ENCODE measurements at places on chromosomes 2 and 18.

GRCh38 chr2:178066890-178067669 is 5.5 kb downstream of the PDE11A start:
- peak; percentile 12 for DNase-seq

DNA sequence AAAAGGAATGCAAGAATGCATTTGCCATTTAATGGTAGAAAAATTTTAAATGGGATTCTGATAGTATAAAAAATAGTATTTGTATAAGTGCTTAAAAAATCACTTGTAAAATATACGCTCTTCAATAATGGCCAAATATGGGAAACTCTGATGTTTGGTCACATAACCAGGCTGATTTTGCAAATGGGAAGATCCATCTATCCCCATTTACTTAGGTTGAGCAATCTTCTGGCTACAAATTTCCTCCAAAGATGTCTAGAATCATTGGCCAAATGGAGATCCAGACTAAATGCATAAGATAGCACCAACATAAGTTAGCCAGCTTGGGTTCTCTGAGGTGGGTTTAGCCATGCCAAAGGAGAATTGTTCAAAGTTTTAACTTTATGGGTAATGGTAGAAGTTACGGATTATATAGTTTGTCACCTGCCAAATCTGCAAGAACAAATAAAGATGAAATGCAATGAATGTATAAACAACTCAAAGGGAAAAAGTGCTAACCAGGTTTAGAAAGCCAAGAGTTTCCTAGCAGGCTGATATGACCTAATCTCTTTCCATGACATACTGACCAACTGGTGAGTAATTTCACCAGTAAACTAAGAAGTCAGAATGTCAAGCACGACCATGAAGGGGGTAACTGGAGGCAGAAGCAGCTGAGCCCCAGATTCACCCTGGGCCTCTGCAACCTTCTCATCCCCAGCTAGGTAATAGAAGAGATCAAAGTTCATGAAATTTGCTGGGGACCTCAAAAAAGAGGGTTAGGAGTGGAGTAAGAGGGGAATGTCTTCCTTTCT is 10.0 kb downstream of the RHOB start:
- DNase-seq = no peak

DNA sequence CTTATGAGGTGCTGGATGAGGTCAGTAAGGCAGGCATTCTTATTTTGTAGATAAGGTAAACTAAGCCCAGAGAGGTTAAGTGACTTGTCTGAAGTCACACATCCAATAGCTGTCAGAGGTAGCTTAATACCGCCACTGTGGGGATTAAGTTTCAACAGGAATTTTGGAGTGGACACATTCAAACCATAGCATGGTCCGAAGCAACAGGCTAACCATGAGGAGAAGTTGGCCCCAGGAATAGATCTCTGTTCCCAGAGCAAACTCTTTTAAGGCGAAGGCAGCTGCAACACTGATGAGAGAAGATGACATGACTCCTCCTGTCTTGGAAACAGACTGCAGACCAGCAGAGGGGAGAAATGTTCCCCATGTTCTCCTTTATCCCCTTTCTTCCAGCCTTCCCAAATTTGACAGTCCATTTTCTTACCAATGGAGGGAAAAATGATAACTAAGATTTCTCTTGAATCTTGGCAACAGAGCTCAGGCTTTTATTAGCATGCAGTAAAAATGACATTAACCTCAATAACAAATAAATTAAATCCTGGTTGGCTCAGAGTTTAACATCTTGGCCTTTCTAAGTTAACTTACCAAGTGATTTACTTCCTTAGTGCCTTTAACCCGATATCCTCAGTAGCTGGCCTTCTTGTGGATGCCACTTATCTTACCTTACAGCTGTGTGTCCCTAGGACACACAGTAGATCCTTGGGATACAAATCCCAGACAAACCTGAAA is 67.9 kb upstream of the STPG4 start:
- DNase-seq = no peak

- DNase-seq = no peak
Measured at GRCh38 chr2:228876276-228876675, 394.8 kb downstream of the PID1 start.

DNA sequence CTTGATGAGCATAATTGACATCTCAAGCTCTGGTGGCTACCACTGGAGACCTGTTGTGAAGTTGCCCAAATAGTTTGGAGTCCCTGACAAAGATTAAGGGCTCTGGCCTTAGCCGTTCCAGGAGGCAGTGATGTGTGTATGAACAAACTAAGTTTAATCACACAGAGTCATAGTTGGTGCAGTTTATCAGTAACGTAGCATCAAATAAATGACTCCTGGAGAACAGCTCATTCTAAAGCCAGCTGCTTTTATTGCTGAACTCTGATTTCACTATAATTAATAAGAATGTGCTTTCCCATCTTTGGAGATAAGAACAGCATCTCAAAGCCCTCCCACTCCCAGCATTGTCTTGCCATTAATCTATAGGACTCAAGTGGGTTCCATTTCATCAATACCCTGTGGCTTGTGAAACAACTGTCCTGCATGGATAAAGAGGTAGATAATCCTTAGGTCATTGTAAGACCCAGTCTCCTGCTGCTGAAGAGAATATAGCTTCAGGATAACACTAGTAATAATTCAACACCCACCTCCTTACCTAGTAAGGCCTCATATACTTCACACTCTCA is 211.4 kb upstream of the THUMPD2 start:
- DNase-seq = no peak

DNA sequence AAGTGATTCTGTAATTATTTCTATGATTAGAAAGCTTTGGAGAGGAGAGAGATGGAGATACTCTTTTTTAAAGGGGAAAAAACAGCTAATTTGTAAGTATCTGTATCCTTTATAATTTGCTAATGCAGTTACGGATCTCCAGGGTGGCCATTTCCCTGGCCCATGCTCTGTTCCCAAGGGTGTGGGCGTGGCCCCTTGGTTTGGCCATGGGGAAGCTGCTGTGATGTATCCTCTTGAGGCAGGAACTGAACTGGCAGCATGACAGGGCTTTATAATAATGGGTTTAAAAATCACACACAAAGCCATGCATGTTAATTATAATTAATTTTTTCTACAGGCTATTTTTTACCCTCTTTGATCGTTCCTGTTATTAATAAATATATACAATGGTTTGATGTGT is 27.0 kb downstream of the TRAPPC12 start:
- no peak for DNase-seq

GRCh38 chr2:200705305-200706041 is 106.2 kb upstream of the BZW1 start:
- DNase-seq = peak; percentile 7

All from A549 (cell line).